ENCODE measurements at places on chromosomes 1 and 21.

DNA sequence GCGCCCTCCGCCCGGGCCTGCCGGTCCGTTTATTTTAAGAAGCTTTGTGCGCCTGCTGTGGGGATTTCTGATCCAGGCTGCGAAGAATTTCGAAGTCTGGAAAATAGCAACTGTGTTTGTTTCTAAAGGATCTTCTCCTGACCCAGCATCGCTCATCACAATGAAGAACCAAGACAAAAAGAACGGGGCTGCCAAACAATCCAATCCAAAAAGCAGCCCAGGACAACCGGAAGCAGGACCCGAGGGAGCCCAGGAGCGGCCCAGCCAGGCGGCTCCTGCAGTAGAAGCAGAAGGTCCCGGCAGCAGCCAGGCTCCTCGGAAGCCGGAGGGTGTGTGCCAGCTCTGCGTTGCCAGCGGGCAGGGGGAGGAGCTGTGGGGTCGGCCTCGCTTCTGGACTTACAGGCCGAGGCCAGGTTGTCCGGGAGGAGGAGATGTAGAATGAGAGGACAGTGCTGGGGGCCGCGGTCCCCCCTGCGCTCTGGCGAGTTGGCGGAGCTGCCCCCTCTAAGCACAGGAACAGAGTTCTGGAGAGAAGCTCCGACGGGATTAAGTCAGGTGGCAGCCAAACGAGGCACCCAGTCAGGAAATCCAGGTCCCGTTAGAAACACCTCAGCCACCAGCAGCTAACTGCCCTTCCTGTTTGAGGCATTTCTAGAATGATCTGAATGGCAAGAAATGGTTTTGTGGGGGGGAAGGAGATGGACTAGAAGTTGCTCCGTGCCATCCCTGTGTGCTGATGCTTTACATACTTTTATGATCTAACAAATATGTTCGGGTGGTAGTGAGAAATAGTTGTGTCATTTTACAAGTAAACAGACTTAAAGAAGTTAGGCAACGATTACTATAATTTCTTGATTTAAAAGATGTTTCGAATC, 948 bp downstream of the TXLNA start:
- no peak for DNase-seq

GRCh38 chr1:185044981-185045813, at the start of gene RNF2:
TSS of gene RNF2 (plus strand) at chr1:185045558. CDS start at chr1:185087554, 41,996 bp downstream.
- peak; percentile 92 for DNase-seq

DNA sequence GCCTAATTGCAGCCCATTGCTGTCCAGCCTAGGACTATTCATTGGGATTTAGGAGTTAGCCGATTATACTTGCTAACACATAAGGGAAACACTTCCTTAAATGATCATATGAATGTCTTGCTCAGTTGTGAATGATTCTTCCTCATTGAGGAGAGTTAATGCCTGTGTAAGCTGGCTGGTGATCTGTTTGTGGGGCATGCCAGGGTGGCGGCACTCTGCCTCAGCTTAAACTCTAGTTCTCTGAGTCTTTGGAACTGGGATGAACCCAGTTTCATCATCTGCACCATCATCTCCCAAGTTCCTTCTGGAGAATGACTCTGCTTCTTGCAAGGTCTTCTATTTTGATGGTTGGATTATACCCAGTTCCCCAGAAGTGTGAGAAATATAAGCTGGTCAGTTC, 23.9 kb upstream of the SLAMF6 start:
- no peak for DNase-seq

GRCh38 chr1:62407398-62408009, 29.3 kb upstream of the USP1 start:
- peak; percentile 5 for DNase-seq

DNA sequence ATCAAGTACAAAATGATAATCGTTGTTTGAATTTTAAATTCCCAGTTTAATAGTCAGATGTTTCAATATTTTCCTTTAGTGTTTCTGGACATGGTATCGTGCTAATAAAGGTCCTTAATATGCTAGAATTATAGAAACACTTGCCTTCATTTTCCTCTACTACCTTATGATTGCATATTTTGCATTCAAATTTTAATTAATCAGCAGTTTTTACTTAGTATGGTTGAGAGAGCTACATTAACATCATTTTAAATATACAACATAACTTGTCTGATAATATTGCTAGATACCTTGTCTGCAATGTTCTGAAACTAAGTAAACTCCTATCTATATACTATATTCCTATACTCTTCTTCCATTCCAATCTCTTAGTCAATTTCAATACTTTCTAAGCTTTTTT, 66.3 kb downstream of the USH2A start:
- no peak for DNase-seq

- no peak for DNase-seq
These were observed 66.5 kb downstream of the PLXNA2 start for GRCh38 chr1:208177656-208178055.

DNA sequence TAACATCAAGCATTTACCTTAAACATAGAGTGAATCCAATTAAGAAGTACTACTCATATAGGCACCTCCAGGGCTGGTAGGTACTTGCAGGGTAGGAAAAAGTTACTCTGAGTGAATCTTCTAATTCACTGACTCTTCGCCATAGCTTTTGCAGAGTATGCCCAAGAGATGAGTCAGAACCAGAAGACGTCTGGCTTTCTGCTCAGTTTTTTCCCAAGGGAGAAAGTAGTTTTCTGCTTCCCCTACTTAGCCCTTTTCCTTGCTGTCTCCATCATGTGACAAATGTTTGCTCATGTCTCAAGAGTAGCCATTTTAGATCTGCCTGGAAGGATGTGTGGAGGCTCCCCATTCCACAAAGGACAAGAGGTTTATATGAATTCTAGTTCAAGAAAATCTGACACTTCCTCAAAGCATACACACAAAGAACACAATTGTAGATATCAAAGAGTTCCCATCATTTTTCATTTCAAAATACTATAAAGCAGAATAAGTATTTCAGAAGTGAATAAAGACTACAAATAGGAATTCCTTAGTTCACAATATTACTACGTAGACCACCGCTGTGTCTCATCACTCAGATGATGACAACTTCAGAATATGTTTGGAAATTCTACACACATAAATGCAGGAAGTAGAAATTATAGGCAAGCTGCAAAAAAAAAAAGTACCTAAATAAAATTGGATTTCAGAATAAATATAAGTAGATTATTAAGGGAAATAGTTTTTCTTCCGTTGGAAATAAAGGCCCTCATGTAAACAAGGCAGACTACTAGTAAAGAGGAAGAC, 98.5 kb downstream of the ASH1L start:
- no peak for DNase-seq

DNA sequence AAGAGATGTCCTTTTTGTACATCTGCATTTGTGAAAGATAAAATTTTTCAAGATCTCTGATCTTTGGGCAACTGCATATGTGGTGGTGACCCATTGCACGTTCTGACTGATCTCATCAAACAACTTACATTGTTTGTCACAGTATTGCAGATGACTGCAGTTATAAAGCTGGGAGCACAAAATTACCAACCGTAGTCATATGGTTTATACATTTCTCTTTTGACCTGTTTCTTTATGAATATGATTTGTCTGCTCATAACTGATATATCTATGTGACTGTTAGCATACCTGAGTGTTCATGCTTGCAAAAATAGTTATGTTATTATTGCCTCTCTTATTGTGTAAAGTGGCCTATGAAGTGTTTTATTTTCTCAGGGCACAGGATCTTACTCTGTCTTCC, 43.7 kb upstream of the HMCN1 start:
- DNase-seq = no peak

DNA sequence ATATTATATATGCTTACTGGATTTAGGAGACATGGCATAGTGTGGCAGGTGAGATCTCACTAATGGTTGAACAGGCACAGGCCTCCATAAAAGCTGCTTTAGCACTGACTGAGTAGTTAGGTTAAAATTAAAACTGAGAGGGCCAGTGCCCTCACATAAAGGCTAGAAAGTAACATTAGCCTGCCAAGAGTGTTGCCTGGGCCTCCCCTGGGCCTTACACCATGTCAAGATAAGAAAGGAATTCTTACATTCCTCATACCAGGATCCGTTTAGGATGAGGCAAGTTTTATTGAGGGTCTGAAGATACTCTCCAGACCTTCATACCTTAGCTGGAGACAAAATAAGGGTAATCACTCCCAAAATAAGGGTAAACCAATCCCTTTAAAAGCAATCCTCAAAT, 1011.8 kb downstream of the PLA2G4A start:
- DNase-seq = no peak

- DNase-seq = peak; percentile 10
These were observed 215.4 kb downstream of the OLFM3 start for GRCh38 chr1:101781201-101781831.

DNA sequence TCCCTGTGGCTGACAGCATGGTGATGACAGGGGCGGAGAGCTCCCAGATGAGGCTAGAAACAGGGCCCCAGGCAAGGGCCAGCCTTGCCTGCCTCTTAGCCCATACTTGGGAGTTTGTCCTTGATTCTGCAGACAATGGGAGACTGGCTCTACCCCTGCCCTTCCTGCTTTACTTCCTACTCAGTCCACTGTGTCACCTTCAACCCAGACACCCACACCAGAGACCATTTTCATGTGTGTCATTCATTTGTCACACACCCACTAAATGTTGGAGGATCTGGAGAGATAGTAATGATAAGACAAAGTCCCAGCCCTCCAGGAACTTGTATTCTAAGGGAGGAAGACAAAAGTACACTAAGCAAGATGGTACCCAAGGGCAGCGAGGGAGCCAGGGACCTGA, 43.7 kb downstream of the SYT6 start:
- no peak for DNase-seq

- DNase-seq = no peak
These were observed 182.7 kb downstream of the LMX1A start for GRCh38 chr1:165173818-165174217.

GRCh38 chr1:182930985-182931384, 22.0 kb downstream of the SHCBP1L start:
- no peak for DNase-seq

Measured in GDM1 (cell line).